ENCODE measurements at places on chromosomes 7 and 10.

DNA sequence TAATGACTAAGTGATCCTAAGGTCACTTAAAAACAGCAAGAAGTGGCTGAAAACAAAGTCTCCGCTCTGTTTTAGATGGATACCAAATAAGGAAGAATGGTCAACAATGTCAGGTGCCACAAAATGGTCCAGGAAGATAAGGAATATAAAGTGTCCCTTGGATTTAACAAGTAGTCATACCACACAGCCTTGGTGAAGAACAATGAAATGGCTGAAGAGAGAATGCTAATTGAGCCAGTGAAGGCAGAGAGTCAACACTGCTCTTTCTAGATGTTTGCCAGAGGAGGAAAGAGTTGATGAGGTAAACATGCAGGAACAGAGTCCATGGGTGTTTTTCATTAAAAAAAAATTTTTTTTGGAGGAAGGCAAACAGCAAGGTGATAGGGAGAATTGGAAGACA, 2.1 kb upstream of the CASD1 start:
- DNase-seq = no peak

DNA sequence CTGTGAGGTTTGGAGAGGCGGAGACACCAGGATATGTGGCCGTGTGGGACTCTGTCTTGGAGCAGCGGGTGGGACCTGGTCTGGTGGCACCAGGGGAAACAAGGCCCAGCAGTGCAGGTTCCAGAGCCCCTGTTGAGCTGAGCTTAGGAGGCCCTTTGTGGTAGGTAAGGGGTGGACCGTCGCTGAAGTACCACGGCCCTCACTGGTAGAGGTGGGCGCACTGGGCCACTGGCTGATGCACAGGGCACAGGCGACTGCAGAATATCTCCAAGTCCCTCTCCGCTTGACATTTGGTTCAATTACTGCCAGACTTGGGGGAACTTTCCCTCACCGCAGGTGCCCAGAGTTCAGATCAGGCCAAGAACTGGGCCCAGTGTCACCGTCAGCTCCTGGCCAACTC, 27.3 kb downstream of the DOCK1 start:
- no peak for DNase-seq

DNA sequence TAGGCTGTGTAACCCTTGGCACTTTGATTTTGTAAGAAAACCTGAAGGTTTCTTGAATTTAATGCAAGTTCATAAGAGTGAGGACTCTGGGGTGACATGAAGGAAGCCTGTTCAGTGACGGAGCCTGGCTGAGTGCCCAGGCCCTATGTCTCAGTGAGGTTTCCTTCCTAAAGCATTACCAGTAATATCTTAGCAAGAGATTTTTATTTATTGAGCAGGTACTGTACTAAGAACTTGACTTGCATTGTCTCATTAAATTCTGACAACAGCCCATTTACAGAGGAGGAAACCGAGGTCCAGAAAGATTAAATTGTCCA, 197.2 kb downstream of the HECW1 start:
- no peak for DNase-seq

- DNase-seq = peak; percentile 60
These were observed 168.9 kb downstream of the NRF1 start for GRCh38 chr7:129780257-129780973.

GRCh38 chr7:120184866-120185265, 88.1 kb upstream of the KCND2 start:
- no peak for DNase-seq

GRCh38 chr10:124301736-124302135, 117.0 kb downstream of the OAT start:
- DNase-seq = no peak

DNA sequence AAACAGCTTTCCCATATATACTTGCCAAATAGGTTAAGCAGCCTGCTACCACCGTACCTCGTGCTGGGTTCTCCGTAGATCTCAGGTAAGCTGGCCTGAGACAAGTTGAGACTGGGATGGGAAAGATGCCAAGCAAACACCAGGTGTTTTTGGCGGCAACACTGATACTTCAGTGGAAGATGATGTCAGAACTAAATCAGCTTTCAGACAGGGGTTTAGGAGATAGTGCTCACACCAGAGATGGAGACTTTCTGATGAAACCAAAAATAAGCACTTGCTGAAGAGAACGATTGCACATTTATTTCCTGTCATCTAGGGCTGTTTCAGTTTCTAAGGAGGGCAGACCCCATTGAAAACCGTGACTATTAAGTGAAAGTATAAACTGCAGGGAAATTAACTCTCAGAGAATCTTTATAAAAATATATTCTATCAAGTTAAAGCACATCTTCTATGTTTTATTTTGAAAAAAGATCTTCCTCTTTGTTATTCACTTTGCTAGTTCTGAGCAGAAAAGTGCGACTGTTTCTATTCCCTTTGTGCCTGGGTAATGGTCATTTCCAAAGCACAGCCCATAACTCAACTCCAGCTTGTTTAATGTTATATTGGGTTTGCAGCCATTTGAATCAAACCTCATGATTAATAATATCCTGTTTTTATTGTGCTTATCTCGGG, 149.9 kb downstream of the CPED1 start:
- DNase-seq = no peak

GRCh38 chr7:48074204-48074654, 14.8 kb upstream of the UPP1 start:
- DNase-seq = no peak

GRCh38 chr7:27243340-27244163, 950 bp downstream of the EVX1 start:
- no peak for DNase-seq
